ENCODE measurements at places on chromosomes 5 and 9. TPM values are rescaled to one million over a fixed set of nuclear protein-coding genes. Genes with fewer than 3 reads are reported as not detected.

Gene ARL14EPL
- not detected for total RNA-seq

Gene CATSPER3
- total RNA-seq = 0.40 TPM

Gene MAMDC2
- not detected for total RNA-seq

Gene LCN1
- 30.3 TPM for total RNA-seq

Gene PCDHGA11
- 0.52 TPM for total RNA-seq

Gene SH3TC2
- 1.8 TPM for total RNA-seq

Gene TNFSF8
- not detected for total RNA-seq

Gene TMEM215
- not detected for total RNA-seq
